ENCODE measurements at places on chromosomes 1 and 21.

GRCh38 chr1:52306227-52307006, 59.6 kb downstream of the CC2D1B start:
- no peak for DNase-seq

DNA sequence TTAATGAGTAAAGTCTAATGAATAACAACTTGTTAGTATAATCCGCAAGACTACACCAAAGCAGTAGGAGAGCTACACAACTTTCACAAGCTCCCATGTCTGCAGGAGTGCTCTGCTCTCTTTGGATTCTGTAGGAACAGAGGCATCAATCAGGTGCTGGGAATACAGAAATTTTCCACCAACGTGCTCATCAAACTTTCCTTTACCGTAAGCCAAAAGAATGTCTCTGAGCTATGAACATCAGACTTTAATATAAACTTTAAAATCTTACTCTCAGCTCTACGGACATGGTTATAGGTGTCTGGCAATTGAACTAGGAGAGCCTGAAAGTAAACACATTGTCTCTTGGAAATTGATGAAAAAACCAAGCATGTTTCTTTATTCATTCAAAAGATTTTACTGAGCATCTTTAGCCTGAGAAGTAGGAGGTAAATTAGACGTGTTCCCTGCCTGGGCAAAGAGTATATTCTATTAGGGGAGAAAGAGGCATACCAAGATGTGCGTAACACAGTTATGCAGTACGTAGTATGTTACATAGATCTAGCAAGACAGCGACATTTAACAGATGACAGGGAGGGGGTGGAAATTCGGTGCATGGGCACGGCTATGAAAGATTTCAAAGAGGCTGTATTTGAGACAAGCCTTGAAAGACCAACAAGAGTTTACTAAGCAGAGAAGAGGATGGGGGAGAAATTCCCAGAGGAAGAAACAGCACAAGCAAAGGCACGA, 85.2 kb downstream of the TM2D1 start:
- DNase-seq, result no peak

DNA sequence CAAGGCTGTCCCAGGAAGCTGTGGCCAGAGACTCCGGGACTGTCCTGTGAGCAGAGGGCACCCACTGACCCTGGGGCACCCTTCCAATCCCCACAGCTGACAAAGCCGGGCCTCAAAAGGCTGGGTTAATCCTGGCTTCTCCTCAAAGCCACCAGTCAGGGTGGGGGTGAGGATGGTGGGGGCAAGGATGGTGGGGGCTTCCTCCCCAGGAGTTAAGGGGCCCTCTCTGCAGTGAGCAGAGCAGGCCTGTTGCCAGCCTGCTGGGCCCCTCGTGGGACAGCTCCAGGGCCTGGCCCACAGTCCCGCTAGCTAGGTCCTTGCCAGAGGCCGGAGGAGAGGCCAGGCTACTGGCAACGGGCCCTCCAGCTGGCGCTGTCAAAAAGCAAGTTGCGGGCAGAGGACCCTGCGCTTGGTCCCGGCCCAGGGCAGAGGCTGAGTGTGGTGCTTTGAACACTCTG, 37.9 kb upstream of the CCDC27 start:
- no peak for DNase-seq

DNA sequence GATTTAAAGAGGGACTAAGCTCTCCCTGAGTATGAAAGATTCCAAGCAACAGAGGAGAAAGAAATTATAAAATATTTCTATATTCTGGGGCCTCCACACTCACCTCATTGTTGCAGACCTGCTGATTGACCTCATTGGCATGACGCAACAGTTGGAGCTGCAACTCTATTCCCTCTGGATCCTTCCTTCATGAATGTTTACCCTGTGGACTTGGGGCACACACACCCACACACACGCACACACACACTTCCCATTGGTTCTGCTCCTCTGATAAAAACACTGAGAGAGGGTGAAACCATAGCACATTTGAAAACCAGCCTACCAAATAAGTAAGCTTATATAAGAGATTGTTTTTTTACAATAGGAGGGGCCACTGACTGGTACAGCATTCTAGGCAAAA, 159.1 kb downstream of the BRINP2 start:
- no peak for DNase-seq
